ENCODE measurements at places on chromosomes 2 and 18.

DNA sequence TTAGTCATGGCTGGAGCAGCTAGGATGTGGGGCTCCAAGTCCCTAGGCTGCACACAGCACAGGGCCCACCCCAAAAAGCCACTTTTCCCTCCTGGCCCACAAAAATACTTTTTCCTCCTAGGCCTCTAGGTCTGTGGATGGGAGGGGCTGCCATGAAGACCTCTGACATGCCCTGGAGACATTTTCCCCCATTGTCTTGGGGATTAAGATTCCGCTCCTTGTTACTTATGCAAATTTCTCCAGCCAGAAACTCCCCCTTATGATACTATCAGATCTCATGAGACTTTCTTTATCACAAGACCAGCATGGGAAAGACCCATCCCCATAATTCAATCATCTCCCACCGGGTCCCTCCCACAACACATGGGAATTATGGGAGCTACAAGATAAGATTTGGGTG is 125.9 kb downstream of the ESCO1 start:
- DNase-seq: no peak

DNA sequence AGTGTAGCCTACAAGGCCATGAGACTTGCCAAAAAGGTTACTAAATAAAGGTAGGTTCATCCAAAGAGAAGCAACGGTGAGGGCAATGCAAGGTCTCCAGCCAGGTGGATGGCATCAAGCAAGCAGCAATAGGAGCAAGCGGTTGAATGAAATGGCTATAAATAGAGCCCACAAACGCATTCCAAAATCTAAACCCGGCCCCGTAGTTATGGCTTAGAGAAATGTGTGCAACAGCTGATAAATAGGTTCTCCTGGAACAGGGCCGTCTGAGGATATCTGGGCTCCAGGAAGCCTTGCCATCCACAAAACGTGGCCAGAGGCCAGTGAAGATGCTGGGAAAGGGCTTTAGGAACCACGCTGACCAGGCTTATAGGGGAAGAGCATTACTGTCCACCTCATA is 146.1 kb upstream of the PID1 start:
- DNase-seq: no peak

DNA sequence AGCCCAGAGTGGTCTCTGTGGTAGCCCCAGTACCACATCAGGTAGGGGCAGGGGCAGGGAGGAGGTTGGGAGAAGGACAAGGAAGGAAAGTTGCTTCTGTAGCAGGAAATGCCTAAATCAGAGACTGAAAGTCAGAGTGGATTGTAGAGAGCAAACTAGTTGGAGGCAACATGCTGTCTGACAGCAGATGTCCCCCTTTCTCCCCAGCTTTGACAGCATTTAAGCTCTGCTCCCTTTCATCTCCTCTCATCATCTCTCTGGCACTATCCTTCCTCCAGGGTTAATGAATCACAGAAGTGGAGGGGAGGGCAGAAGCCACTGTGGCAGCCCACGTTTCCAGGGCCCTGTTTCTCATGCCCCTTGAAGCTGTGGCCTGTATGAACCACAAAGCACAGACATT is 50.4 kb downstream of the BOD1L2 start:
- DNase-seq: no peak

- peak; percentile 32 for DNase-seq
These were observed at the start of gene RPRM for GRCh38 chr2:153478289-153479261. TSS of gene RPRM (minus strand) at chr2:153478762. CDS start at chr2:153478565, 197 bp downstream.

DNA sequence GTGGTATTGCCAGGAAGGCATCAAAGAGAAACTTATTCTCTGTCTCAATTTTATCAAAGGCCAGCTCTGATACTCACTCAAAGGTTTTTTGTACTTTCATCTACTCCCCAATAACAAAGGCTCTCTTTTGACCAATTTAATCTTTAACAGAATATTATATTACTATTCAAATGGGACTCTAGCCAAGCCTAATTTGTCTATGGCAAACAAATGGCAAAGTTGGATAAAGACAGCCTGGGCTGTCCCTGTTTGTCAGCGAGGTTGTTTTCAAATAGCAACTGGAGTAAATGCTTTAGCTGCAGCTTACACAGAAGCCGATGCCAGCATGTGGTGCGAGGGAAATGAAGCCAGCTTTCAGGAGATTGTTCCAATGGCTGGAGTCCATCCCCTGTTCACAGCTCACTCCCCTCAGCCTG is 80.1 kb upstream of the CTNNA2 start:
- DNase-seq: no peak

- DNase-seq: no peak
These were observed 124.1 kb downstream of the MMADHC start for GRCh38 chr2:149463328-149464002.

DNA sequence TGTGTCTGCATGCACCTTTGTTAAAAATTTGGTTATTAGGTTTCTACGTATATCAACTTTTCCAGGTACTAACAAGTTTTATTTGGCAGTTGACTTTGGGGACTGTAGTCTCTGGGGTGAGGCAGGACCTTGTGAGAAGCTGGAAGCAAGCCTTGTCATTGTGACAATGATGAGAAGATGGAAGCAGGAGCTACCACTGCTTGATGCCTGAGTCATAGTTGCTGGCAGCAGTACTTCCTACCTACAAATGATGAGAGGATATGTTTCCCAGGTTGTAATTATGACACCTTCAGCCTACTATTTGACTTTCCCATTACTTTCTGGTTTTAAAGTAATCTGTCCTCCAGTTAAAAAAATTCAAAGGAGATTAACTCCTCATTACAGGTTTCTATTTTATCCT is 516.3 kb downstream of the NRXN1 start:
- DNase-seq: peak; percentile 34

GRCh38 chr2:109699646-109700045 is 85.5 kb downstream of the SOWAHC start:
- DNase-seq: no peak

- DNase-seq: no peak
These were observed 14.5 kb downstream of the SH3RF3 start for GRCh38 chr2:109143214-109144187.

GRCh38 chr2:208077276-208077675 is 47.0 kb downstream of the CRYGD start:
- no peak for DNase-seq

DNA sequence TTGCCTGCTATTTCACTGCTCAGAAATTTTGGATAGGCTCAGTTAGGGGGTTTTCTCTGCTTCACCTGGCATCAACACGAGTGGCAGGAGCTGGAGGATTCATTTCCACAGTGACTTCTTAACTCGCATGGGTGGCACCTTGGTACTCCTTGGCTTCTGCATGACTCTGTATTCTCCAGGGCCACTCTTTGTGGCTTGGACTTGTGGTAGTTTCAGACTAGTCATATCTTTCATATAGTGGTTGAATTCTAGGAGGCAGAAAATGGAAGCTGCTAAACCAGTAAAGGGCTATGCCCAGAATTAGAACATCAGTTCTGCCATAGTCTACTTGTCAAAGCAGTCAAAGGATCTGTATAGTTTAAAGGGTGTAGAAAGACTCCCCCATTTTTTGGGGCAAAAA is 6.8 kb downstream of the MAIP1 start:
- no peak for DNase-seq

DNA sequence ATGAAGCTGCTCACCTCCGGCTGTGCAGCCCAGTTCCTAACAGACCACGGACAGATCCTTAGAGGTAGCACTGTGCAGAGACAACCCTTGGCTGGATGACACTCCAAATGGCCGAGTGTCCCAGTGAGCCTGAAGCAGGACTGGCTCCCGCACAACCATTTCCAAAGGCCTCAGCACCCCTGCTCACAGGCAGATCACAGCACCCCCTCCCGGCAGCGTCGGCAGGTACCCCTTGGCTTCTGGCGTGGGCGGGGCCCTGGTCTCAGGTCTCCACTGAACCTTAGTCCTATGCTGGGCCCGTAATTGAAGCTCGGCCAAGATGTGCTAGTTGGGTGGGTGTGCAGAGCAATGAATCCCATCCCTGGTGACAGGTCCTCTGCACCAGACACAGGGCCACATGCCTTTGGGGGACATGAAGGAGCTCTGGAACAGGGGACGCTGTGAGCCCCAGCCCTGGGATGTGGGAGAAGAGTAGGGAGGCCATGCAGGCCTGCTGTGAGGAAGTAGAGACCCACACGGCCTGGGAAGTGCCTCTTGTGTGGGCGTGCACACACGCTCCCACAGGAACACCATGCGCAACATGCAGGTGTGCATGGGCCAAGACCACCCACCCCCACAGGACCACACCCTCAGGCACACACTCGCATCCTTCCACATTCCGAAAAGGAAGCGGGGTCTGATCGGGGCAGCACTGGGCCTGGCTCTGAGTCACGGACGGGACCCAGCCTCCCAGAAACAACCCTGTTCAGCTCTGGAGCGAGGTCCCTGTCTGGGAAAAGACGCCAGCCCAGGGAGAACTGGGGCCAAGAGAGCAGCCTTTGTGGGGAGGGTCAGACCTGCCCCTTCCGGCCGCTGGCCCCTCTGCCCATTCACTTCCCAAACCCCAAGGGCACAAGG is 2.8 kb downstream of the DUSP2 start:
- no peak for DNase-seq

- DNase-seq: no peak
These were observed 3.5 kb upstream of the CHRNG start for GRCh38 chr2:232535761-232536530.

GRCh38 chr18:46401486-46402070 is 255.4 kb downstream of the LOXHD1 start:
- DNase-seq: no peak

GRCh38 chr2:178345951-178346350 is 105.0 kb downstream of the PRKRA start:
- no peak for DNase-seq

DNA sequence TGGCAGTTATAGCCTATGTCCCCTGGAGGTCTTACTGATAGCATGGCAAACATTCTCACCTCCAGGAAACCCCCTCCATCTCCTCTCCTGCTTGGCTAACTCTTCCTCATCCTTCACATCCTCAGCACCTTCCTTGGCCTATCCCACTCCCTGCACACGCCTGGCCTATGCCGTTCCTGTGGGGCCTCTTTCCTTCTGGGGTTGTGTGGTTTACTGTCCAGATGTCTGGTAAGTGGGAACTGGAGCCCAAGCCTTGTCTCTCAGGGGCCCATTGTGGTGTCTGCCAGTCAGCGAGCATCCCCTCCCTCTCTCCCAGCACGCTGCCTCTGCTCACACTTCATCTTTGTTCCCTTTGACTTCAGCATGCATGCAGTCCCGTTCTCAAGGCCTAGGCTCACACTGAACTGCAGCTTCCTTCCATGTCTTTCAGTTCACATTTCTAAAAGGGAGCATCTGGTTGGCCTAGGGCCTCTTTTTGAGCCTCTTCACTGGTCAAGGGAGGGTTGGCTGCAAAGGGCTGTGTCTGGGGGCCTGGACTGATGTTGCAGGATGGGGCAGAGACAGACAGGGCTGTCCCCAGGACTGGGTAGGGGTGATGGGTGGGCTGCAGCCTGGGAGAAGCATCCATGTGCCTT is 13.1 kb downstream of the SPR start:
- DNase-seq: no peak

DNA sequence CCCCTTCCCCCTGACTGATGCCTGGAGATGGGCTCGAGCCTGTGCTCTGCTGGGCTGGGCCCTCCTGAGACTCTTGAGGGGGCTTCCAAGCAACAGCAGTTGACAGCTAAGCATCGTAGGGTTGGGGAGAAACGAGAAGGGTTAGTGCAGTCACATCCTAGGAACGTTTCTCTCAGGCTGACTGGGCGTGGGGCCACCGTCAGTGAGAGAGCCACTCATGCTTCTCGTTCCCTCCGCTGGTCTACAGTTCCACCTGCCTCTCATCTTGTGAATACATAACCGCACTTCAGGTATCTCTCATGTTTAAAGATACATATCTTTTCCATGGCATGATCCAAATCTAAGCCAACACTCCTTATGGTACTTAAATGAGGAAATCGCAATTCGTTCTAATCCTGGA is 66.4 kb downstream of the TRAPPC12 start:
- no peak for DNase-seq

DNA sequence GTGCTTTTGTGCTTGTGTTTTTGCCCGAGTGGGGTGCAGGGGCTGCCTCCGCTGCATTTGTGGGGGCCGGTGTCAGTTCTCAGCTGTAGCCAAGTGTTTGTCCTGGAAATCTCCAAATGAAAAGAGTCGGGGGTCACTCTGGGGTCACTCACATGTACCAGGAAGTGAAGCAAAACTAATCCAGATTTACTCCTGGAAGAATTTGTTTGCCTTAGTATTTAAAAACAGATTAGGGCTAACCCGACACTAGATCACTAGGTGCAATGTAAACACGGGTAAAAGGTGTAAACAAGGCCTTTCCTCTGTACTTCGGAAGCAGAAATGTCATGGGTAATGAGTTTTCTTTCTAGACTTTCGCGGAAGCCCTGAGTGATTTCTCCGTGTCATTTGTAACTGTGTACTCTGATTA is 50.3 kb downstream of the GBX2 start:
- no peak for DNase-seq

GRCh38 chr2:134348239-134348638 is 94.4 kb downstream of the MGAT5 start:
- peak; percentile 10 for DNase-seq

DNA sequence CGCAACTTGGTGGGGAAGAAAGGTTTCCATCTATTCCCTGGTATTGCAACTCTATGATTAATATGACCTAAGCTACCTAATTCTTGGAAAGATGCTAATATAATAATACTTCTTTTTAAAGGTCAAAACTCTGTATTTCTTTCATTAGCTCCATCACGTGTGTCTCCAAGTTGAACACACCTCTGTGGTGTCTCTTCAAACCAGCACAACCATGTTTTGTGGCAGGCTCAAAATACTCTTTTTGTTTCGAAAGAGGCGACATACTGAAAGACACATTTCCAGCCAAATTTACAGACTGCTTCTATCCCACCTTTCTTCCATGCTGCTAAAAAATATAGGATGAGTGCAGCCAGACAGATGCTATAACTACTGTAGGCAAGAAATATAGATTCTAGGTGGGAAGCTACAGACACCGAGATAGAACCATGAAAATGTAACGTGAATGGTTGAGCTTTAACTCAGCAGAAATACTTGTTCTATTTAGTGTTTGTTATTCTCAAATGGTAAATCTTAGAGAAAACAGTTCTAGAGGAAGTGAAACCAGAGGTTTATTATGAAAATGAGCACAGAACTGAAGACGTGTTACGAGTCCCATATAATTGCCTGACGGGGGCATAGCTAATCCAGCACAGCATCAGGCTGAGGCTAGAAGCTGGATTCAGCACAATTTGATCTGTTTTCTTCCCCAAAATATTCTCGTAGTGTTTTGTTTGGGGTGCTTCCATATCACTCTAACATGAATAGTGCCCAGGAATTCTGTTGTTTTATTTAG is 991.5 kb upstream of the FANCL start:
- DNase-seq: no peak

- no peak for DNase-seq
These were observed 213.4 kb upstream of the REG3G start for GRCh38 chr2:78811955-78812610.

- DNase-seq: peak; percentile 32
These were observed 142.3 kb upstream of the BOD1L2 start for GRCh38 chr18:57004366-57005121.

Data from A172 (cell line).